ENCODE measurements at places on chromosomes 4 and X.

GRCh38 chr4:73704314-73705055 is 35.9 kb upstream of the CXCL8 start:
- no peak for DNase-seq

DNA sequence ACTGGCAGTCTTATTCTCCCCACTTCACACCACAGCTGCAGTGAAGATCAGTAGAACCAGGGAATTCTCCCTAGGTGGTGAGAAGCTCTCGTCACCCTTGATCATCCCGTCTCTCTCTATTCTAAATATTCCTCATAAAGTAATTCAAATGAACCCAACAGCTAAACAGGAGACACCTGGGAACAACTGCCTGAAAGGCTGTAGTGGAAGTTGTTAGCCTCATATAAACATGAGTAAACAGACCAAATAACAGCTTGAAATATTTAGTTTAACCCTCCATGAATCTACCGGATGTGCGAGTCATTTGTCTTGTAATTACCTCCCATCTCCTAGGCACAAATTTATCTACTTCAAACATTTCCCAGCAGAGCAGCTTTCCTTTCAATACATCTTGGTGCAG is 30.4 kb upstream of the APELA start:
- no peak for DNase-seq

DNA sequence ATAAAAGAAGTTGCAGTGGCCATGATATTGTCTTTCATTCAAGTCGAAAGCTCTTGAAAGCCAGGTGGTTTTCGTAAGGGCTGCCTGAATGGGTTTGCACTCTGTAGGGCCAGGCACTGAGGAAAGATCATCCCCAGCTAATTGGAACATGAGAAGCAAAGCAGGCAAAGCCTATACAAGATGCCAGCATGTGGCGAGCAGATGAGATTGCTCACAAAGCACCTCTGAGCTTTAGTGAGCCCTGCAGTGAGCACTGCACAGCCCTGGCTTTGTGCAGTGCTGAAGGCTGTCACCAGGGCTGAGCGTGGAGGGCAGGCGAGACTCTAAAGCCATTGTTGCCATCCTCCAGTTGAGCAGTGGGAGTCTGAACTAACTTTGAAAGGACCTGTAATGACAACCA is 53.8 kb downstream of the HADH start:
- no peak for DNase-seq

DNA sequence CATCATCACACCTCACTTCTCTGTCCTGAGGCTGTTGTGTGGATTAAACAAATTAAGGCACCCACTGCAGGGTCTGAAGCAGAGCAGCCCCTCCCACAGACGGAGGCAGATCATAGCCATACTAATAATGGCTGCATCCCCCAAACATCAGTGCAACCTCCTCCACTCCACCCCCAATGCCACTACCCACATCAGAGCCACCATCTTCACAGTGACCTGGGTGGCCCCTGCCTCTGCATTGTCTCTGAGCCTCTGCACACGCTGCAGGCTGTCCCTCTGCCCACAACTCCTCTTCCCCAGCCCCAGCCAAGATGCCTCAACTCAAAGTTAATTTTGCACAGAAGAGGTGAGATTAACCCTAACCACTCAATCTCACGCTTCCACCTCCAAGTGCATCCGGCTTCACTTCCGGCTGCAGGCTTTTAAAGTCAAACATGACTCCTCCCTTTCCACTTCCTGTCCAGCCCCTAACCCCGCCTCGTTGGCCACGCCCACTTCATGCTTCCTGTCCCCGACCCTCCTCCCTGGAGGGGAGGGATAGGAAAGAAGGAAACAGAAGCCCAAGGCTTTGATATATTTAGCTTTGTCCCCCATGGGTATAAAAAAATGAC is 22.7 kb downstream of the JAKMIP1 start:
- DNase-seq: no peak
